ENCODE measurements at places on chromosomes 12 and 14. TPM values are rescaled to one million over a fixed set of nuclear protein-coding genes. Genes with fewer than 3 reads are reported as not detected.

PTHLH gene
- 41.8 TPM for total RNA-seq

CYP27B1 gene
- 2.1 TPM for total RNA-seq

TMEM179 gene
- total RNA-seq: 0.10 TPM

ETFRF1 gene
- total RNA-seq: 10.1 TPM

PTPN21 gene
- 9.7 TPM for total RNA-seq

PRPH gene
- 0.83 TPM for total RNA-seq

IFNG-AS1 gene
- total RNA-seq: not detected

CSRP2 gene
- 18.4 TPM for total RNA-seq
